Mammary epithelial cell (primary cell): ENCODE measurements at places on chromosomes 13 and 19. TPM values are rescaled to one million over a fixed set of nuclear protein-coding genes. Genes with fewer than 3 reads are reported as not detected.
A peak's percentile ranks its signal among the peaks of the same experiment; 100 is the strongest.

DNA sequence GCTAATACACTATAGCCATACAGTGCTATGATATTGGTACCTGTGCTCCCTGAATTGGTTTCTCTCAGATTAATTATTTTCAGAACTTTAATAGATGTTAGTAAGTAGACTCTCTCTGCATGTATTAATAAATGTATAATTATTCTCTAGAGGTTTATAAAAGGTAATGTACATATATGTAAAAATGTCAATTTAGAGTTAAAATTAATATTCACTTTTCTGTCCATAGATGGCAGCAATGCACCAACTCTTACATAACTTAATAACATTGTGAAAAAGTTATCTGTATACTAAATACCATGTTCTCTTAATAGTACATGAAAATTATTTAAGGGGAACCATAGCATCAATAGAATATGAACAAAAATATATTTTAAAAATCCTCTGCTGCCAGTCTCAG is 515.0 kb upstream of the KLHL1 start:
- no peak for DNase-seq

DNA sequence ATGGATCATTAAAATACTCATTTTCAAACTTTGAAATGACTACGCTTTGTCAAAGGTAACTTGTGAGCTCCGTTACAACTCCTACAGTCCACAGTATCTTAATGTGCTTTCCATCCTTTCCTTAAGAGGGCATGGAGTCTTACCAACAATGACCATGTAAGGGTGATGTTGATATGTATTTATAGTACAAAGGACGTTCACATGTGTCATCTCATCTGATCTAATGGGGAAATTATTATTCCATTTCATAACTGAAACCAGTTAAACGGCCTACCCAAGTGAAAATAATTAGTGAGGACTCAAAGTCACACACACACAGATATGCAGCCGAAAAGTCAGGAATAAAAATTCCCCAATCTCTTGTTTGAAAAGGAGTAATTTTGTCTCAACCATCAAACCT is 9.6 kb downstream of the USP12 start:
- no peak for DNase-seq

GRCh38 chr13:50074843-50075242 is 59.6 kb downstream of the KCNRG start:
- no peak for DNase-seq

CD22 gene
- 1.3 TPM for total RNA-seq

CYP2S1 gene
- 4.9 and 7.1 TPM in 2 replicates for total RNA-seq

- DNase-seq: peak; percentile 50
Observed at GRCh38 chr19:21439201-21439751, 42.3 kb downstream of the ZNF493 start.

- peak; percentile 79 for DNase-seq
Observed at GRCh38 chr19:35509018-35509652, 4.3 kb downstream of the DMKN start.

GRCh38 chr19:50658441-50659317 is 9.4 kb downstream of the C19orf81 start:
- DNase-seq: peak; percentile 35

DNA sequence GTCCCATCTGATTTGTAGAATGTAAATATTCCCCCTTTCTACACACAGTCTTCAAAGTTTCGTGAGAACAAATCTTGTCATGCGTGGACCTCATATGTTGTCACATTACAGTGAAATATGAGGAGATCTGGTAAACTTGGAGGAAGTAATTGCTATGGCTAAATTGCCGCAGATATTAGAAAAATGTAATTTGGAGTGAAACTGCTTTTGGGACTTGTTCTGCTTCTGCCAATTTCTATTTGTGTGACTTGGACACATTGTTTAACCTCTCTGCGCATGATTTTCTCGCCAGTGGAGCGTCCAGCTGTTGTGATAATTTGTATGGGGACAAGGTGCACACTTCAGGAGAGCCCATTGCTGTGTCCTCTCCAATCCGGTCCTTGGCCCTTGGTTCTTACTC is 693.1 kb upstream of the SLC10A2 start:
- no peak for DNase-seq

- peak; percentile 62 for DNase-seq
Observed at GRCh38 chr13:24684600-24684998, 4.4 kb downstream of the ATP12A start.

DNA sequence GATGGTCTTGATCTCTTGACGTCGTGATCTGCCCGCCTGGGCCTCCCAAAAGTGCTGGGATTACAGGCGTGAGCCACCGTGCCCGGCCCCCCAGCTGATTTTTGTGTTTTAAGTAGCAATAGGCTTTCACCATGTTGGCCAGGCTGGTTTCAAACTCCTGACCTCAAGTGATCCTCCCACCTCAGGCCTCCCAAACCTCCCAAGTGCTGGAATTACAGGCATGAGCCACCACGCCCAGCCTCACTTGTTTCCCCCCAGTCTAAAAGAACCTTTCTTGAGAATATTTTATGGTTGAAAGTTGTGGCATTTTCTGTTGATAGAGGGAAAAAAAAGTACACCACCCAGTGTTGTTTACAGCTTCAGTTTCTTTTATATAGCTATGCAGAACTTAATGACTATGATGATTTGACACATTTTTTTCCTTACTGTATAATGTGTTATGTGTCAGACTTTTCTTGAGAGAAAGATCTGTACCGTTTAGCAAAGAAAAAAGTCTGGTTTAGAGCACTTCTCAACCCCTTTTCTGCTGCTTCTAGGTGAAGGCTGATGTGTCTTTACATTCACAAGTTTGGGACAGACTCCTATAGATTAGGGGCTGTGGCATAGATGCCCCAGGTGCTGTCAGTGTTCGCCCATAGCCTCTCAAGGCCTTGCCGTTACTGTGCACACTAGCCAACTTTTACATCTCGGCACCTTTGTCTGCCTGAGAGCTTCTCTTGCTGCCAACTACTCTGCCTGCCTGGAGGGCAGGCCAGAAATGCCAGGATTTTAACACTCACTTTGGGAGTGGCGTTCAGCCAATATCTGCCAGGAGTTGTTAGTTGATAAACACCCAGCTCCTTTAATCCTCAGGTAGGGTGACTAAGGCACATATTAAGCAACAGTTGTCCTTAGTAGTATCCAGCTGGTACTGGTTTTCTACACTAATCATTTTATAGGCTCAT is 33.0 kb downstream of the KCTD4 start:
- DNase-seq: peak; percentile 98

BCKDHA gene
- total RNA-seq: 10.1 and 13.5 TPM in 2 replicates

CCDC106 gene
- total RNA-seq: 5.0 and 5.5 TPM in 2 replicates

ZIC5 gene
- total RNA-seq: 0.05 TPM in 1 of 2 replicates, not detected in the other

PLPPR2 gene
- 5.0 TPM for total RNA-seq

DNA sequence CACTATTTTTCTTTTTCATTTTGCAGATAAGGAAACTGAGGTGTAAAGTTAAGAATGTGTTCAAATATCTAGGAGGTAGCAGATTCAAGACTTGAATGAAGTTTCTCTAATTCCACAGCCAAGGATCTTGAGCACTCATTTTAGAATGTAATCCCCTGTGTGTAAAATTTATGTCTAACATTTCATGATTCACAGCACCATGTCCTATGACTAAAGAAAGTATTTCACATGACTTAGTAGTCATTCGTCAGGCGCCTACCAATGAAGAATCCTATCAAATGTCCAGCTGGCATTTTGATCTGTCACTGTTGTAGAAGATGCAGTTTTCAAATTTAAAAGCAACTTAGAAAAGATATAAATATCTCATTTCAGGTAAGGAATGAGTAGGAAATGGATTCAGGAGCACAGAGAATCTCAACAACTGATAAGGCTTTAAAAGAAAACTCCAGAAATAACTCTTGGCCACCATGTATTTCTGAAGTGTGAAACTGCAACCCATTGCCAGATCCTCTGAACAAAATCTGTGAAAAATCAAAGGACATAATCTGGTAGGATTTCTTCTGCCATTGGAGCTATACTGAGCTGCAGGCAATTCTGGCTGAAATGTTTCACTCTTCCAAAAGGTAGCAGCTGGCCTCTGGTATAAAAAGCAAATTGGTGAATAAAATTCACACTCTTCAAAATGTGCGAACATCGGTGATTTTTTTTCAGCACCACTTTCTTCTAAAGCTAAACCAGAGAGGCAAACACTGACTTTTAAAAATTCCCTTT is 92.2 kb downstream of the DCLK1 start:
- DNase-seq: no peak

- DNase-seq: no peak
Observed at GRCh38 chr13:95295026-95295425, 6.2 kb downstream of the ABCC4 start.

CYP4F12 gene
- not detected in 2 replicates for total RNA-seq

DNA sequence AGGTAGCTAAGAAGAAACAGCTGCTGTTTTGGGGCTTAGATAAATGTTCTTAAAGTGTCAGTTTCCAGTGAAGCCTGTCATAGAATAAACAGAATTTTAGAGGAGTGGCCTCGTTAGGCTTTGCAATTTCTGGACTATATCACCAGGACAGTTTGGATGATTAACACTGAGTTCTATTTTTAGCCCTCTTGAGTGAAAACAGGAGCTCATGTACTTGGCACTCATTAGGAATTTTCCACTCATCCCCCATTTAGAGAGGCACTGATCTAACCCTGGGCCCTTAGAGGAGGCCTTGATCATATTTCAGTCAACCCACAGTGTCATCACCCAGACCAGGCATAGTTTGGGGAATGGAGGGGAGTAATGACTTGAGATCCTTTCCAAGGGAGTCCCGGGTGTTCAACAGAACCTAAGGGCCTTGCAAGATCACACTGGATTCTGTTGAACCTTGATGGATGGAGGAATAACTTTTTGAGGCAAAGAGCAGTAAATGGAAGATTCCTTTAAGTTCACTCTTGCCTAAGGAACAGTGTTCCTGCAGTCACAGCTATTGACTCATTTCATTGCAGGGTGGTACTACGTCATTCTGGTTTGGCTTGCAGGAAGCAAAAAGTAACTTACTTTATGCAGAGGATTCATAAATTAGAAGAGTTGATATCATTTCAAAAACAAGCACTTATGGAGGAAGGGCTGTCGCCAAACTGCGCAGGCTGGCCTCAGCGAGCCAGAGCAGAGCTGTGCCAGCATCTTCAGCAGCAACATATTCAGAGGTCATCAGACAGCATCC is 160.2 kb downstream of the SLC7A1 start:
- peak; percentile 47 for DNase-seq

LRRC8E gene
- 7.3 and 8.5 TPM in 2 replicates for total RNA-seq

DNA sequence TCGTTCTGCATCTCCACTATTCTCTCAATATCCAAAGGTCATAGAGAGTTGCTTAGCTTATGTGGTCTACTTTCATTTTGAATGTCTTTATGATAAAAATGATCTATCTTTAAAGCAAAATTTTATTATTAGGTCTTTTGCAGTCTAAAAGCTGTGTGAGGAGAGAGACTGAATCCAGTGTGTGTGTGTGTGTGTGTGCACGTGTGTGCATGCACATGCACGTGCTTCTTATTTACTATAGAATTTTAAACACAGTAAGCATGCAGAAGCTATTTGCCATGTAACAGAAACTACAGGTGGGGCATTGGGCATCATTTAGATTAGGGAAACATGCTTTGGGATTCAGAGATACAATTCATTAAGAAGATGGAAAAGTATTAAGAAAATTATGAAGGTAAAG is 136.0 kb upstream of the SPRY2 start:
- no peak for DNase-seq
